ENCODE measurements at places on chromosomes 13 and 19.

- no peak for DNase-seq
Observed at GRCh38 chr13:46386392-46387063, 524 bp downstream of the RUBCNL start.

GRCh38 chr13:109859216-109859835 is 72.9 kb upstream of the IRS2 start:
- no peak for DNase-seq

- no peak for DNase-seq
Observed at GRCh38 chr13:97296740-97297139, 74.6 kb downstream of the MBNL2 start.

GRCh38 chr19:46886546-46887239 is 25.9 kb downstream of the ARHGAP35 start:
- no peak for DNase-seq

DNA sequence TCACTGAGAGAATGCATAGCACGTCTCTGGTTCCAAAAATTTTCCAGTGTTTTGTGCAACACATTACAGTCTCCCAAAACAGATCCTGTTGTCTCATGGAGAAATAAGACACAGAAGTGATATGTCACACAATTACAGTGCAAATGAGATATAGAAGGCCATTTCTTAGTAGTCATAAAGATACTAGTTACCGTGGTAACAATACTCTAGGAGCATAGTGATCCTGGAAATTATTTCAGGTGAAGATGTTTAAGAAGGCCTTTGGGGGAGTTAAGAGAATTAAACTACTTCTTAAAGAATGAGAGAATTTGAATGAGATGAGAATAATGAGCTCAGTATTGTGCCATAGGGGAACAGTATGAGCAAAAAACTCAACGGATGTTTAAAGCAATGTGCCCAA is 628.0 kb upstream of the MIR17HG start:
- DNase-seq = no peak

DNA sequence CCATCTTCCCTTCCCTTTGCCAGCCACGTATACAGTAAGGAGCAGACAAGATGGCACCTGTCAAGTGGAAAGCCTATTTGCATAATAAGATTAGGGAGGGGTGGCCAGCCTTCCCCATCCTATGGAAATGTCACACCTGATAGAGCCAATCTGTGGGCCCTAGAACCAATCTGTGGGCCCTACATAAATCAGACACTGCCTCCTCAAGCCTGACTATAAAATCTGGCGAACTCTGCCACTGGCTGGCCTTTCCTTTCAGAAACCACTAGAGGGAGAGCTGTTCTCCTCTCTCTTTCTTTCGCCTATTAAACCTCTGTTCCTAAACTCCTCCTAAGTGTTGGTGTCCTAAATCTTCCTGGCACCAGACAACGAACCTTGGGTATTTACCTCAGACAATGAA is 231.5 kb upstream of the KLHL1 start:
- no peak for DNase-seq

- no peak for DNase-seq
Observed at GRCh38 chr13:101698400-101698799, 245.9 kb downstream of the ITGBL1 start.

GRCh38 chr19:1131718-1132551 is 28.1 kb downstream of the GPX4 start:
- DNase-seq = peak; percentile 36

GRCh38 chr19:29549105-29550070 is 23.6 kb downstream of the VSTM2B start:
- no peak for DNase-seq

DNA sequence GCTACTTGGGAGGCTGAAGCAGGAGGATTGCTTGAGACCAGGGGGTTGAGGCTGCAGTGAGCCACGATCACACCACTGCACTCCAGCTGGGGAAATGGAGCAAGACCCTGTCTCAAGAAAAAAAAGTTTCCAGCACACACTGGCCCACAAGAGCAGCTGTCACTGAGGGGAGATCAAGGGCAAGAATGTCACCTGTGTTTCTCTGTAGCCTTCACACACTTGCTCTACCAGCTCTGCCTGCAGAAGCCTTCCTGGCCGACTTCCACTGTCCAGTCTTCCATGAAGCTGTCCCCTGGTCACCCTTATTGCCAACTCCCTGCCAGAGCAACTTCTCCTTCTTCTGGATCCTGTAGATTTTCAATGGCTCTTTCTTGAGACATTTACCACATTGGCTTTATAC is 158.0 kb downstream of the KCTD15 start:
- DNase-seq = no peak

GRCh38 chr19:35476149-35476548 is 14.1 kb downstream of the KRTDAP start:
- no peak for DNase-seq

DNA sequence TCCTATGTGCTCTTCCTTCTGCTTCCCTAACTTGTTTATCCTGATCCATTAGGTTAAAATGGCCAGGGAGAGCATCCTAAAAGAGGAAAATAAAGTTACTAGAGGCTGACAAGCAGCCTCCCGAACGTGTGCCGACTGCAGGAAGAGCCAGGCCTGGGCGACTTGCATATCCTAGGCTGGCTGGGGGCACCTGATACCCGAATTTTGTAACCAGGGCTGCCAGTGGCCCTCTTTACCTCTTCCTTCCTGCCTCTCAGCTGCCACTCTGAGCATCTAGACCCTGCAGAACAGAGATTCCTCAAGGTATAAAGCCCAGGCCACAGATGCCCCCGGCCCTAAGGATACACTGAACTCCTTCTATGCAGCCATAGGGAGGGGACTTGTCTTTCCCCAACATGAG is 48.5 kb upstream of the KATNAL1 start:
- no peak for DNase-seq

DNA sequence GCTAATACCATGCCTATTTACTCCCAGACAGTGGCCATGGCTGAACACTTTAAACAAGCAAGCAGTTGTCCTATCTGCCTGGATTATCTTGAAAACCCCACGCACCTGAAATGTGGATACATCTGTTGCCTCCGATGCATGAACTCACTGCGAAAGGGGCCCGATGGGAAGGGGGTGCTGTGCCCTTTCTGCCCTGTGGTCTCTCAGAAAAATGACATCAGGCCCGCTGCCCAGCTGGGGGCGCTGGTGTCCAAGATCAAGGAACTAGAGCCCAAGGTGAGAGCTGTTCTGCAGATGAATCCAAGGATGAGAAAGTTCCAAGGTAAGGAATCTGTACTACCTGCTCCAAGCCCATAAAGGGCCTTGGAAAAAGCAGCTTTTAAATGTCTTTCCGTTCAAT is 8.6 kb downstream of the RFPL4AL1 start:
- DNase-seq = no peak

- no peak for DNase-seq
Observed at GRCh38 chr13:75357576-75358289, 124.2 kb downstream of the TBC1D4 start.

DNA sequence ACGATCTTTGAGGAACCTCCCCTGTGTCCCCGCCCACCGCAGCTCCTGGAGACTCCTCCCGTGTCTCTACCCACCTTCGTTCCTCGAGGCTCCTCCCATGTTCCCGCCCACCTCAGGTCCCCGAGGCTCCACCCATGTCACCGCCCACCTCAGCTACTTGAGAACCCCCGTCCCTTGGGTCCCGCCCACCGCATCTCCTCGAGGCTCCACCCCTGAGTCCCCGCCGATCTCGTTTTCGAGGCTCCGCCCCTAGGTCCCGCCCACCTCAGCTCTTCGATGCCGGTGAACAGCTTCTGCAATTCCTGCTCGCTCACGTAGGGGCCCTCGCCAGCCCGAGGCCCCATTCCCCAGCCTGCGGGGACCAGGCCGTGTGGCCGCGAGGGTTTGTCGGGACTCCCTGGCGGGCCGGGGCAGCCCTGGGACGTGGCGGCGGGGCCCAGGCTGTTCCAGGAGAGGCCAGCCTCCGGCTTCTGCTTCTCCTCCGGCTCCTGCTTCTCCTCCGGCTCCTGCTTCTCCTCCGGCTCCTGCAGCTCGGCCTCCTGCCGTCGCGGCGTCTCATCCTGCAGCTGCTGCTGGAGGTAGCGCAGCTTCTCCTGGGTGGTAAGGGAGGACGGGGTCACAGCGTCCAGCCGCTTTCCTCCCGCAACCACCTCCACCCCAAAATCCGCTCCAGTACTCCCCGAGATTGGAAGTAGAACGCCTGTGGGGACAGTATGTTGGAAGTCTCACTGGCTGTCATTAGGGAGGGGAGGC is 16.7 kb downstream of the TSKS start:
- no peak for DNase-seq

- no peak for DNase-seq
Observed at GRCh38 chr13:43003010-43003409, 11.0 kb upstream of the EPSTI1 start.

All from C1 segment of cervical spinal cord (tissue), 14 donors.